Naive thymus-derived CD8-positive, alpha-beta T cell (primary cell): ENCODE measurements at places on chromosomes 5 and 9.

DNA sequence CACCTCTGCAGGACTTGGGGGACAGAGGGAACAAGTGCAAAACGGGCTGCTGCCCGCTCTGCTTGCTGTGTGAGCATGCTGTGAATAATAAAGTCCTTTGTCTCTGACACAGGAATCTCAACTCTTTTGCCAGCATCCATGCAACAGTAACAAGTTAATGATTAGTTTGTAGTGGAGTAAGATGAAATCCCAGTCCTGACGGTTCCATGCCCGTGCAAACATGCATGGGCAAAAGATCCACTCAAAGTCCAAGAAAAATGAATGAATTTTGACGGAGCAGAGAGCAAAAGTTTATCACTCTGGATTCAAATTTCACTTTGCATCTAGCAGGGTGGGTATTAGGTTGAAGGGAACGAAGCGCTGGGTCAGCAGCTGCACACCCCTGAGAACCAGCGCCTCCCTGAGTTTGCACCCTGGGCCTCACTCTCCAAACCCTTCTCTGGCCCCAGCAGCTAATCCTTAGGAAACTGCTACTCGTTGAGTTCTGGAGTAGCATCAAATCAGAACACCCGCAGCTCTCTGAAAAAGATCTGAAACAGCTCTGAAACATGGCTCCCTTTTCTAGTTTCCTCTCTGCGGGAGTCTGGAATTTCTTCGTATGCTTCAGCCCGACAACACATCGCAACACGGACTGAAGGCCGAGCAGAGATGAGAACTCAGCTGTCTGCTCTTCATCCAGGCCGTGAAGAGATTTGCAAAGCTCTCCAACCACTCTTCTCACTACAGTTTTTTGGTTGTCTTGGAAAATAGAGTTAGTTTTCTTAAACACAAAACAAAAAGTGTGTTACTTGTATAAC, 45.6 kb upstream of the RUFY1 start:
- no peak for DNase-seq

DNA sequence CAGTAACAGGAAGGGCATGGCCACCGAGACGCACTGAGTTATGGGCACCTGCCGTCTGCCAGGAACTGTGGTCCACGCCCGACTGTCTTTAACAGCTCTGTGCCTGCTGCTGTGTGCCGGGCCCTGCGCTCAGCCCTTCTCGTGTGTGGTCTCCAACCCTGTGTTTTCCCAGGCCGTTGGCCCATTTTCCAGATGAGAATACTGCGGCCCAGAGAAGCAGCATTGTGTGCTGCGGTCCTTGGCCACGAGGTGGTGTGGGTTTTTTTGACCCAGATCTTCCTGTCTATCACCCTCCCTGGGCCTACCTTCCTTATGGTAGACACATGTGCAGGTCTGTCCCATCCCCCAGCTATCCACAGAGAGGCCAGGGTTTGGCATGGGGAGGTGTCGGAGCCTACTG, 47.0 kb downstream of the RXRA start:
- no peak for DNase-seq

GRCh38 chr5:127011961-127012644, 18.3 kb downstream of the MARCHF3 start:
- no peak for DNase-seq

GRCh38 chr5:163567811-163568210, 62.4 kb downstream of the MAT2B start:
- no peak for DNase-seq

GRCh38 chr5:169335806-169336205, 34.9 kb upstream of the SLIT3 start:
- DNase-seq = no peak
